ENCODE measurements at places on chromosomes 1 and 21.

DNA sequence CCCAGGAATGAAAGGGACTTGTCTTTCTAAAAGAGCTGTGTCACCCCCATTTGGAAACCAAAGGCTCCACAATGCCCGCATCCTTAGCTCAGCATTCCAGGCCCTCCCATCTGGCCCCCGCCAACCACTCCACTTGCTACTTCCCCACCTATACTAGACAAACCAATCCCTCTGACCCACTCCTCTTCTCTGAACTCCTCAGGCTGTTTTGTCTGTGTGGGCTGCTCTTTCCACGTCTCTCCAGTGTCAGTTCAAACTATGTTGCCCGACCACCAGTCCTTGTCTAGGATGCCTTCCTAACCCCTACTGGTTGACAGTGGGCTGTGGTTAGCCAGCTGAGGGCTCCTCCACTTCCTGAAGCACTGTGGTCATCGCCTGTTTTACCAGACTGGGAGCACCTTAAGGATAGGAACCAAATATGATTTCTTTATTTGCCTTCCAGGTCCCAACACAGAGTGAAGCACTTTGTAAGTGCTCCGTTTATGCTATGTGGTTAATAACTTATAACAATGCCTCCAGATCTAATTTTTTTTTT is 8.1 kb upstream of the COA7 start:
- H3K4me3 ChIP-seq: no peak overlapping the region
- no peaks in the 10 kb centered on the region for H3K27me3 ChIP-seq
- no peaks in the 10 kb centered on the region for H3K36me3 ChIP-seq
- H3K4me1 ChIP-seq: peaks cover 19% of the 10 kb centered on the region
- no peak for DNase-seq

DNA sequence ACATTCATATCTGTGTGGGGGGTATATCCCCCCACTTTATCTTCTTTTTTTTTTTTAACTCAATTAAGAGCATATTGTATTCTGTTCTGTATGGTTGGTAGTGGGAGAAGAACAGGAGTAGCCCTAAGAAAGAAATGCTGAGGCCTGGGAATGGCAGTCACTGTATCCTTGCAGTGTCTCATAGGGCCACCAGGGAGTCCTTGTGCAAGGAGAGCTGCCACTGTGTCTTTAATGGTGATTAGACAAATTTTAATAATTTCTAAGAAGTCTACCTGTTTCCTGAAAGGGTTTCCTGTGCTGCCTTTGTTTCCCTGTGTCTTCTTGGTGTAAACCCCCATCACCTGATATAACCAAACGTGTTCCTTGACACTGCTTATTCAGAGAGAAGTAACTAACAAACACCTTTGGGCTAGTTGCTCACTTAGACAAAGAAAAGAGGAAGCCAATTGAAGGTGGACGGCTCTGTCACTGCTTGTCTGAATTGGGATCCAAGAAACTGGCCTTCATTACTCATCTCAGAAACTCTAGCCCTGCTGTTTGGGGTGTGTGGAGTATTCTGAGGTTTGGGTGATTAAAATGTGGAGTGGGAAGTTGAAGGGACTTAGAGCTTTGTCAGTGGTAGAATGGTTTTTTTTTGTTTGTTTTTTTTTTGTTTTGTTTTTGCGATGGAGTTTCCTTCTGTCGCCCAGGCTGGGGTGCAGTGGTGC is 15.2 kb downstream of the GIPC2 start:
- no peak overlapping the region for H3K4me3 ChIP-seq
- peaks cover 29% of the 10 kb centered on the region for H3K27me3 ChIP-seq
- H3K4me1 ChIP-seq: no peaks in the 10 kb centered on the region
- DNase-seq: no peak

DNA sequence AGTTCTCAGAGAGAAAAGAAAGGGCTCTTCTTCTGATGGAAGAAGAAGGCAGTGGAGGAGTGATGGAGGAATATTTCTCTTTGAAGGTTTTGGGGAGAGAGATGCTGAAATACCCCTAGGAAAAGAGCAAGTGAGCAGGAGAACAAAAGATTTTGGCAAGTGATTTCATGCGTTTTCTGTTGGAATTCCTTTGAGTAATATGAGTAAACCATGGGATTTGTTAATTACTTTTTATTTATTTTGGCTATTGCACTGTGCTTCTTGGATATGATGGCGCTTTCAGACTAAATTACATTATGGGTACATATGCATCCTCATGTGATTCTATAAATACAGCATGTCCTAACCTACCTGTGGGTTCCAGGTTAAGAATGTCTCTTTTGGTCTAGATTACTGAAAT is 210.1 kb upstream of the PTGFR start:
- H3K4me3 ChIP-seq: no peak overlapping the region
- H3K27ac ChIP-seq: no peak overlapping the region
- no peaks in the 10 kb centered on the region for H3K36me3 ChIP-seq
- H3K4me1 ChIP-seq: no peaks in the 10 kb centered on the region
- peaks cover 15% of the 10 kb centered on the region for H3K27me3 ChIP-seq
- no peak for DNase-seq

DNA sequence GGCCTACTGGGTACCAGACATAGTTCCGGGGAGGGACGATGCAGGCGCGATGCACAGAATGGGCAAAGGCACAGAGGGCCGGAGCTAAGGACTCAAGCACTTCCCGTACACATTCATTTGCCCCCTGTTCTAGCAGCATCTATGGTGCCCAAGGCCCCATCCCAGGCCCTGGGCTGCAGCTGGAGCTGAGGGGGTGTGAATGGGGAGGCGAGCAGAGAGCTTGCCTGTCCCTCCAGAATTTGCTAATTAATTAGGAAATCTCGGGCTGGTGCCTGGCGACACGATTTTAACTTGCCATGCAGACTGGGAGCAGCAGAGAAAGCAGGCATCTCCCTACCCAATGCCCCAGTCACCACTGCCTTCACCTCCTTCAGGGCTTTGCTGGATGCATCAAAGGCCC is 35.9 kb downstream of the EPHA2 start:
- peaks cover 26% of the 10 kb centered on the region for H3K4me1 ChIP-seq
- no peak overlapping the region for H3K27ac ChIP-seq
- no peak overlapping the region for H3K4me3 ChIP-seq
- DNase-seq: no peak

GRCh38 chr1:40244138-40244744 is 3.5 kb upstream of the TMCO2 start:
- no peak overlapping the region for H3K4me3 ChIP-seq
- H3K4me1 ChIP-seq: no peaks in the 10 kb centered on the region
- no peak overlapping the region for H3K27ac ChIP-seq
- no peak for DNase-seq
- H3K36me3 ChIP-seq: peaks cover under 1% of the 10 kb centered on the region

- no peak for DNase-seq
- H3K27ac ChIP-seq: no peak overlapping the region
- peaks cover 41% of the 10 kb centered on the region for H3K4me1 ChIP-seq
- H3K4me3 ChIP-seq: no peak overlapping the region
- no peaks in the 10 kb centered on the region for H3K27me3 ChIP-seq
These were observed 24.4 kb downstream of the GRHL3 start for GRCh38 chr1:24343412-24344089.
